ENCODE measurements at places on chromosomes 13 and 19.

DNA sequence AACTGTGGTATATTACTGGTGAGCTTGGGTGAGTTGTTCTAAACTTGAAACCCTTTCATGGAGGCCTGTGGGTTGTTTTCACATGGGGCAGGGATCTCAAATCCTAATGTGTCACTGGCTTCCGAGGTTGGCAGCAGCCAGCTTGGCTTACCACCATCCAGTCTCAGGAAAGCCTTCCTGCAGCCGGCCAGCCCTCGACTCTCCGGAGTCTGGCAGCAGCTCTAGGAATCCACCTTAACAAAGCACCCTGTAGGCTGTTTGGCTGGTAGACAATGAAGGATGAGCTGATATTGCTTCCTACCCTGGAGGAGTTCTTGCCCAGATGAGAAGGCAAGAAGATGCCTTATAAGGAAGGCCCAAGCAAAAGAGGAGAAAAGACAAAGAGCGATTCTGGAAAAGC, 188.3 kb downstream of the KLF12 start:
- DNase-seq = no peak

DNA sequence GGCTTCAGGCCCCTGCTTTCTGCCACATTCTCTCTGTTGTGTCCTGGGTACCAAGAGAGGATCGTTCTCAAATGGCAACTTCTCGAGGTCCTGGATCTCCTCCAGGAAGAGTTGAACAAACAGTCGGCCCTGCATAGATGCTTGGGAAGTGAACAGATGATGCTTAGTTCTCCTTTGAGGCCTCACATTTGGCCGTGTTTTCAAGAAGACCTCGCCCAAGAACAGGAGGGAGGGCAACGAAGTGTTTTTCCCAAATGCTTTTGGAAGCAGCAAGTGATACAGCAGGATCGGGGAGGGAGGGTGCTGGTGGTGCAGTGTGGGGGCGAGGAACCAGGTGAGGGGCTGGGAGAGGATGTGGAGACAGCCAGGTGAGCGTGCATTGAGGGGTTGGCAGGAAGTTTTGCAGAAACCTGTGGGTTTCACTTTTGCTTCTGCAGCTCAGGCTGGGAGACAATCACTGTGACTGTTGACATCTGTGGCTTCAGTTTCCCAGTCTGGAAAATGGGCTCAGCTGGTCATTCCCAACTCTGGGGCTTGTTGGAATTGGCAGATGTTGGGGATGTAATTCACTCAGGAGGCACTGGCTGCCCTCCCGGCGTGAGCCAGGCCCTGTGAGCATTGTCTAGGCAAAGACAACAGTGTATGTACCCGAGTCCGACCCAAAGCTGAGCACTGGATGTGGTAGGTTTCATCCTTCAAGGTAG, 21.6 kb downstream of the MAST3 start:
- DNase-seq = no peak

DNA sequence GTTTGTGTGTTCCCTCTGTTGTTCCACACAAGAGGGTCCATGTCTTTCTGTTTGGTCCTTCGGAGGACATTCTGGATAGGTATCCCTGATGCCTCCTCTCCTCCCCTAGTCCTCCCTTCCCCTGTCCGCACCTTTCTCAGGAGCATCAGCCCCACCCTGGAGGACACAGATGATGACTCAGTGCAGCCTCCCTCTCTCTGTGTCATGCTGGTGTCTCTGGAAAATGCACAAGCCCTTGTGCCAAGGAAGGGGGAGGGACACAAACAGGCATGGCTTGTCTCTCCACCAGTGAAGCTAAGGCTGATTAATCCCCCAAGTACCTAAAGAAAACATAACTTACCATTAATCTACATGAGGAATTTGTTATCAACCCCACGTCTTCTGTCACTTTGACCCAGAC, 16.2 kb upstream of the TNFRSF19 start:
- DNase-seq = no peak

DNA sequence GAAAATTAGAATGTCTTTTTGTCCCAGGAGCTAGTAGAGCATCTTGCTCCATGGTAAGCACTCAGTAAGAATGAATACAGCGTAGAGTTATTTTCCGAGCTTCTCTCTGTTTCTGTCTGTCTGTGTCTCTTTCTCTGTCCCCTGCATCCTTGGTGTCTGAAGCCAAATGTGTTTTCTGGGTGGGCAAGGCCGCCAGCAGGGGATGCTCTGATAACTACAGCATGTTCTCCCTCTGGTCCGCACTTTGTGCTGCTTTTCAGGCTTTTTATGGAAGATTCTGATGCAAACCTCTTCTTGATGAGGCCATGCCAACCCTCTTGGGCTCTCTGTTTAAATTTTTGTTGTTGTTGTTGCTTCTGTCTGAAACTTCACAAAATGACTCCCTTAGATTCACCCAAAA, 142.8 kb upstream of the UBL3 start:
- DNase-seq = no peak

DNA sequence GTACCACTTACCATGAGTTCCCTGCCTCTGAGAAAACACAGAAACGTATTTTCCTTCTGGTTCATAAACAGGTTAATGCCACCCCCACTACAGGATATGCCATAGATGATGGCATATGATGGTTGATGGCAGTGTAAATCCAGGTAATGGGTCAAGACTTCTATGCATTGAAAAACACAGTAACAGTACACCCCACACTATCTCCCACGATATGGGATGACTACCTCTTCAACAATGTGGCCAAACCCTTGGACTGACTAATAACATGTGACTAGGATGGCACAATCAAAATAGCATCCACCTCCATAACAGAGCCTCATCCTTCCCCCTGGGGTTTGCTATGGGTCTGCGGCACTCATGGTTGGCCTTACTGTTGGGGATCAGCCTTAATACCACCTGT, 22.0 kb downstream of the ZNF235 start:
- DNase-seq = no peak

GRCh38 chr19:19171821-19172532, 1.9 kb upstream of the MEF2B start:
- peak; percentile 90 for DNase-seq

GRCh38 chr19:31064491-31064890, 284.7 kb downstream of the TSHZ3 start:
- no peak for DNase-seq

DNA sequence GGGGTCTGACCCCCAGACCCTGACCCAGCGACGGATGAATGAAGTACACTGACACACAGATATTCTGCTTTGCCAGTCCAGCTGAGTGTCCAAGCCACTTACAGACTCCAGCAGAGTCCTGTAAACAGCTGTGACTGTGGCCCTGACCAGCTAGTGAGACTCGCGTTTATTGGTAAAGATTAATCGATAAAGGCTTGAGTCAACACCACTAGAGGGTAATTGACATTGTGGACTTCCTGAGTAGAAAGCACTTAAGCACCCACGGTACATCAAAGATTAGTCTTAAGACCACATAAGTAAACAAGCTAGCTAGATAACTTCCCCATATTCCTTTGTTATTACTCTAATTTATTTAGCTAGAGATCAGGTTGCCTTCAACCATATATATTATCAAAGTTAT, 146.0 kb downstream of the OXGR1 start:
- no peak for DNase-seq

DNA sequence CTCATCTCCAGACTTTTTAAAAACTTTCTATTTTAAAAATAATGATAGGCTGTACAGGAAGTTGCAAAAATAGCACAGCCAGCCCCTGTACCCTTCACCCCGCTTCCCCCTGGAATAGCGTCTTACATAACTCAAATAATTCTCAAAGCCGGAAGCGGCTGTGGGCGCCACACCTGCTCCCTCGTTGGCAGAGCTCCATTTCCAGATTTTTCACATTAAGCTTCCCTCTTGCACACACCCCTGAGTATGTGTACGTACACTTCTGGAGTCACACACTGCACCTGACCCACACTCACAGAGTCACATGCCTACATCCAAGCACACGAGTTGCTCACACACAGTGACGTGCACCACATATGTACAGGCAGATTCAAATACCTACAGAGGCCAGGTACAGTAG, 24.9 kb upstream of the DPP9 start:
- no peak for DNase-seq

GRCh38 chr13:80235967-80236302, 105.0 kb downstream of the SPRY2 start:
- no peak for DNase-seq

GRCh38 chr13:101291646-101292515, 124.4 kb downstream of the NALCN start:
- DNase-seq = no peak

DNA sequence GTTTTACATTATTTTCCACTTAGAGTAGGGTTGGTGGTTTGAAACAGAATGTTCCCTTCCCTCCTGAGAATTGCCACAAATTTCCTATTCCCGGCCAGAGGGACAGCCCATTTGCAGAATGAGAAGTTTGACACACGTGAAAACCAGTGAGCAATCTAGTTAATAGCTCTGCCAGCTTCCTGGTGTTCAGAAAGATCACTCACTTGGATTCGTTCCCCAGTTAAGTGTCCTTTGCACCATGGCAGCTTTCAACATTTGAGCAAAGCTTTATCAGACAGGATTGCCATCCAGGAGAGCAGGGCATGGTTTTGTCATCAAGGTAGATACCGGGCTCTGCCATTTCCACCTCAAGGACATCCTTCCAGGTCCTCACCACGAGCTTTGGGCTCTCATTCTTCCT, 28.2 kb downstream of the RASL11A start:
- no peak for DNase-seq

DNA sequence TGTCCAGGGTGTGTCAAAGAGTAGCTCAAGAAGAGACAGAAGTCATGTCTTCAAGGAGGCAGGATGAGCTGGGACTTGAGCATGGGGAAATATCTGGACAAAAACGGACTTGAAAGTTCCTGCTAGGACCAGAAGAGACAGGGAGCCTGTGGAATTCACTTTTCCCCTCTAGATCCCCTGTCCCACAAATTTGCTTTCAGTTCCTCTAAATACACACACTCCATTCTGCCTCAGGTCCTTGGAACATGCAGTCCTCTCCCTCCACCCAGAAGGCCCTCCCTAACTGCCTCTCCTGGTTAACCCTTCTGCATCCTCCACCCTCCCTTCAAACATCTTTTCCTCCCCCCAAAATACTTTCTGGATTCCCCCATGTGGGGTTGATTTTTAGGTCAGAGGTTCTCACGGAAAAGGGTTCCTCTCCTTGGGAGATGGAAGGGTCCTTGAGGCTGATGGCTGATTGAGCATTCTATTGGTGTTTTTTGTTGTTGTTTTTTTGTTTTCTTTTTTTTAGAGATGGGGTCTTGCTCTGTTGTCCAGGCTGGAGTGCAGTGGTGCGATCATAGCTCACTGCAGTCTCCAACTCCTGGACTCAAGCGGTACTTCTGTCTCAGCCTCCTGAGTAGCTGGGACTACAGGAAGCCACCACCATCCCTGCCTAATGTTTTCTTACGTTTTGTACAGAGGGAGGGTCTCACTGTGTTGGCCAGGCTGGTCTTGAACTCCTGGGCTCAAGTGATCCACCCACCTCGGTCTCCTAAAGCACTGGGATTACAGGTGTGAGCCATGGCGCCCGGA, 6.9 kb upstream of the RETN start:
- DNase-seq = no peak

GRCh38 chr13:76976929-76977328, 15.0 kb upstream of the CLN5 start:
- no peak for DNase-seq

GRCh38 chr19:48490981-48491792, 20.4 kb downstream of the LMTK3 start:
- no peak for DNase-seq

GRCh38 chr19:43563816-43564457, 11.4 kb downstream of the XRCC1 start:
- DNase-seq = no peak

DNA sequence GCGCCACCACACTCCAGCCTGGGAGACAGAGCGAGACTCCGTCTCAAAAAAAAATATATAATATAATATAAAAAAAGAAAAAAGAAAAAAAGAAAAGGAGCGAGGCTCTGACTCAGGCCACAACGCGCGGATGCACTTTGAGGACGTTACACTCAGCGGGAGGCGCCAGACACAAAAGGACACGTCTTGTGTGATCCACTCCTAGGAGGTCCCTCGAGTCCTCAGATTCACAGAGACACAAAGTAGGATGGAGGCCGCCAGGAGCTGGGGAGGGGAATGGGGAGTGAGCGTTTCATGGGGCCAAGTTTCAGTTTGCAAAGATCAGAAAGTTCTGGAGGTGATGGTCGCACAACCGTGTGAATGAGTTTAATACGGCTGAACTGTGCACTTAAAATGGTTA, 8.5 kb upstream of the ABHD17A start:
- DNase-seq = no peak

DNA sequence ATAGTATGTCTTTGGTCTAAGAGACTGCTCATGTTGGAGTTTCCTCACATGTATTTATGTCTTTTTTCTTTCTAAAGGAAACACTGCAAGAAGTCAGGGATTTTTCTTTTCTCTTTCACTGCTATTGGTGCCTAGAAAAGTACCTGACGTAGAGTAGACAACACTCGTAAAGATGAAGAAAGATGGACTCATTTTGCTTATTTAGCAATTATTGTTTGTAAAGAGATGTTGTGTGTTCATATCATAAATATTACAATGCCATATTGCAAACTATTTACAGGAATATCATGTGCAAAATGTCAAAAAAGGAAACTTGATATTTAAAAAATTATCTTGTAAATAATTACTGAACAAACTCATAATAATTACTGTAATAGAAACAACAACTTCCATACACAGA, 2711.5 kb upstream of the PCDH20 start:
- no peak for DNase-seq

Measured in adipocyte (in vitro differentiated cells).